ENCODE measurements at places on chromosomes 1 and 21.

GRCh38 chr1:212601524-212601923 is 7.0 kb upstream of the ATF3 start:
- no peak for DNase-seq

GRCh38 chr1:8061210-8061609 is 35.1 kb upstream of the ERRFI1 start:
- DNase-seq, result no peak

DNA sequence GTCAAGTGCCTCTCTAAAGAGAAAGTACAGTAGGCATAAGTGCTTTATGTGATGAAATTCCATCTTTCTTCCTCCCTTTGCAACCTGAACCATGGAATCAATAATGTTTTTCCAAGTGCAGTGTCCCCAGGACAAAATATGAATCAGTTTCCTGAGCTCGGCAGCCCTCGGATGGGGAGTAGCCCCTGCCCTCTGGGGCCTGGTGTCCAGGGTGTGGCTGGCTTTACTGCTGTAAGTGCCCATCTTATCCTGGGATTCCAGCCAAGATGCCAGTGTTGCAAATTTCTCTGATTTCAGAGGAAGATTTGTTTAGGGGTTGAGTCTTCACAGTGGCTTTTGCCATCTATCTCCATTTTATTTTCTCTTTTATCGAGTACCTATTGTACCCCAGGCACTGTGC is 40.5 kb upstream of the SRP9 start:
- DNase-seq, result no peak

DNA sequence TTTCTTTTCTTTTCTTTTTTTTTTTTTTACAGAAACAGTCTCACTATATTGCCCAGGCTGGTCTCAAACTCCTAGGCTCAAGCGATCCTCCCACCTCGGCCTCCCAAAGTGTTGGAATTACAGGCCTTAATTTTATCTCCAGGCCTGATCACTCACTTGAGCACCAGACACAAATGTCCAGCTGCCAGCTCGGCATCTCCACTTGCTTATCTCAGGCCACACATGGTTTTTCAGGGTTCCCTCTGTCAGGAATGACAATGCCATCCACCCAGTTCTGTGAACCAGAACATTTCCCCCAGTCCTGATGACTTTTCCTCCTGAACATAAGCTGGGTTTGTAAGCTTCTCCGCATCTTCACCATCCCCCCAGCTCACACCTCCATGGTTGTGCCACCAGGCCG is 44.6 kb upstream of the ZNF281 start:
- no peak for DNase-seq

DNA sequence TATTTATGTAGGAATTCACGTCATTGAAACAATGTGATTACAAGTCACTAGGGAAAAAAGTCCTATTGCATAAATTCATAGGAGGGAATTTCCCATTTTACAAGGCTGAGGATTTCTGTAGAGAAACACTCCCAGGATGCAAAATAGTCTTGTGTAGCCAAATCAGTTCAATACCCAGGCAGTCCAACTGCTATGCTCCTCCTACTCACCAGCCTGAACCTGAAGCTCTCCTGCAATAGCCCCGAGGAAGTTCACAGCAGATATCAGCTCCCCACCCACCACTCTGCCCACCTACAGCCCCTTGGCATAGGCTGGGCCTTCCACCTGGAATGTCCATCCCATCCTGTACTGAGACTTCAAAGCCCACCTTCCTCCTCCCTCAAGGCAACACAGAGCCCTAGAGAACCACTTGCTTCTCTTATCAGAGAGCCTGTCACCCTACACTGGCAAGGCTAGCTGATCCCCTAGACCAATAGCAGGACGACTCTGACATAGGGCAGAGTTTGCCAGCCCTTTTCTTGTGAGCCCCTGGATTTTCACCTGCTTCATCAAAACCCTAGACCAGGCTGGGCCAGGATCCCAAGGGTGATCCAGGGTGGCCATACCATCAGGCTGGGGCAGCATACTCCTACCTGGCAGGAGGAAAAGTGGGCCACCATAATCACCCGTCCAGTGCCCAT is 1.5 kb downstream of the LSS start:
- DNase-seq, result no peak

All from neuronal stem cell (in vitro differentiated cells).